ENCODE measurements at places on chromosomes 5 and 9.

GRCh38 chr5:60738933-60739332, 39.0 kb upstream of the DEPDC1B start:
- no peak for DNase-seq

DNA sequence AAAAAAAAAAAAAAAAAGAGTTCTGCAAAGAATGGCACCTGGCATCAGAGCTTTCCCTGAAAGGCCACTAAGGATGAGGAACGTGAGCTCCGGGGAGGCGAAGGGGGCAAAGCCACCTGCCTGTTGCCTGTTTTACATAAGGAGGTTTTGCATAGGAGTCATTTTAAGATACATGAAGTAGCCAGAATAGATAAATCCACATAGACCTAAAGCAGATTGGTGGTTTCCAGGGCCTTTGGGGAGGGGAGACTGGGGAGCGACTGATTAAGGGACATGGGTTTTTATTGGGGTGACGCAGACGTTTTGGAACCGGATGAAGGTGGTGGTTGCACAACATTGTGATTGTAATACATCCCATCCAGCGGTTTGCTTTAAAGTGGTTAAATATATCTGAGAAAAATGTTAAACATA, 7.1 kb downstream of the NEK6 start:
- DNase-seq: no peak

DNA sequence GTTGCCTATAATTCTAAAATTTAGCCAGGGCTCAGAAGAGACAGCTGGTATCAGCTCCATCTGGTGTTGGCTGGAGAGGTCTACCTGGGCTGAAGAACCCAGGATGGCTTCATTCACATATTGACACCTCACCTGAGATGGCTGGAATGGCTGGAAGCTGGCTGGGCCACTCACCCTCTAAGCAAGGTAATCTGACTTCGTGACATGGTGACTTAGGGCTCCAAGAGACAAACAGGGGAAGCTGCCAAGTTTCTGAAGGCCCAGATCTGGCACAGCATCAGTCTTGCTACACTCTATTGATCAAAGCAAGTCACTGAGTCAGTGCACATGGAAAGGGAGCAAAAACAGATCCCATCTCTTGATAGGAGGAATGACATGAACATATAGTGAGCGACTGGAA, 102.3 kb downstream of the EPB41L4A start:
- no peak for DNase-seq

DNA sequence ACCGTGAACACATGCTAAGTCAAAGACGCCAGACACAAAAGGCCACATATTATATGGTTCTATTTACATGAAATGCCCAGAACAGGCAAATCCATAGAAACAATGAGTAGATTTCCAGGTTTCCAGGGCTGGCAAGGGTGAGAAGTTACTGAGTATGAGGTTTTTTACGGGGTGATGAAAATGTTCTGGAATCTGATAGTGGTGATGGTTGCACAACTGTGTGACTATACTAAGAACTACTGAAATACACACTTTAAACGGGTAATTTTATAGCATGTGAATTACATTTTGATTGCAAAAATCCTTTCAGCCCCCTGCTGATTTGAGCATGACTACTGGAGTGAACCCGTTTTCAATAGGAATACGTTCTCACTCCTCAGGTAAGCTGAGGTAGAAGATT, 46.7 kb upstream of the TBC1D9B start:
- DNase-seq: no peak

- DNase-seq: no peak
Observed at GRCh38 chr5:31738199-31738598, 99.3 kb downstream of the PDZD2 start.

DNA sequence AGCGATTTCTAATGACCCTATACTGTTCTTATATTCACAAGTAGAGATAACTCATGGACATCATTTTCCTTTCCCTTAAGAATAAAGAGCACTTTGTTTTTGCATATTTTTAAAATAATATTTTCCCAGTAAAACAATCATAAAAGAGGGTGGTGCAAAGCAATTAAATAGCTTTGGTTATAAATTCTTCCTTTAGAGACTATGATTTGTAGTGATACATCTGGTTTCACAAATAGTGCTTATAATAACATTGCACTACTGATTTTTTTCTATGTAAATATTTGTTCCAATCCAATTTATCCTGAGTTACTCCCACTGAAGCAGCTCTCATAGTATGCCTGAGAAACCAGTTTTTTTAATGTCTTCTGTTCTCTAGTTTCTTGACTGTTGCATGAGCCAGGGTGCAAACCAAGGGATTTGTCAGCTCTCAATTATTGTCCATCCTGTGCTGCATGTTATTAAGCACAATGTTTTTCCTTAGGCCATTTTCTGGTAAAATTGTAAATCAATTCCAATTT, 74.7 kb downstream of the LURAP1L start:
- DNase-seq: no peak

- DNase-seq: no peak
Observed at GRCh38 chr9:93319992-93320500, 131.4 kb upstream of the FAM120A start.

GRCh38 chr5:163458778-163459385, 1.0 kb downstream of the NUDCD2 start:
- DNase-seq: no peak

All from substantia nigra (tissue), 51 donors.